ENCODE measurements at places on chromosomes 12 and 14. TPM values are rescaled to one million over a fixed set of nuclear protein-coding genes. Genes with fewer than 3 reads are reported as not detected.

DNA sequence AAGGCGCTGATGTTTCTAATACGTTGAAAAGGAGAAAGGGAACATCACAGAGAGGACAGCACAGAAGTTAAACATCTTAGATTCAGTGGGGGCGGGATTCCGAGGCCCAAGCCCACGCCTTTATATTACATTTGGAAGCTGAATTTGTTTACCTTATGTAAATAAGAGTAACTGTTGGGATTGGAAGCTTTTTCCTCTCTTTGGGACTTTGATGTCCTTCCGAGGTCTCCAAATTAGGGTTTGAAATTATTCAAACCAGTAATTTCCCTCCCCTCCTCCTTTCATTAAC, 6.4 kb downstream of the FOXA1 start:
- H3K36me3 ChIP-seq: no peaks in the 10 kb centered on the region
- no peak overlapping the region for H3K27ac ChIP-seq
- no peak overlapping the region for H3K4me3 ChIP-seq
- no peak for DNase-seq

- no peak overlapping the region for H3K27ac ChIP-seq
- no peaks in the 10 kb centered on the region for H3K36me3 ChIP-seq
- peaks cover 8% of the 10 kb centered on the region for H3K4me1 ChIP-seq
- no peak for DNase-seq
- no peak overlapping the region for H3K4me3 ChIP-seq
Observed at GRCh38 chr12:27424631-27425230, 21.8 kb upstream of the SMCO2 start.

The CCDC175 gene
- not detected for total RNA-seq

- H3K4me3 ChIP-seq: no peak overlapping the region
- peaks cover 76% of the 10 kb centered on the region for H3K4me1 ChIP-seq
- no peak for DNase-seq
- peak overlapping the region; percentile 22 for H3K27ac ChIP-seq
Observed at GRCh38 chr14:101776344-101776743, 14.8 kb downstream of the PPP2R5C start.

GRCh38 chr14:51816031-51816430, 44.4 kb upstream of the GNG2 start:
- H3K36me3 ChIP-seq: no peaks in the 10 kb centered on the region
- H3K4me3 ChIP-seq: no peak overlapping the region
- H3K4me1 ChIP-seq: no peaks in the 10 kb centered on the region

- DNase-seq: no peak
- peaks cover 33% of the 10 kb centered on the region for H3K4me1 ChIP-seq
- H3K4me3 ChIP-seq: no peak overlapping the region
- H3K27me3 ChIP-seq: no peaks in the 10 kb centered on the region
- H3K36me3 ChIP-seq: peaks cover 100% of the 10 kb centered on the region
Observed at GRCh38 chr12:110345963-110346362, 57.5 kb downstream of the ANAPC7 start.

DNA sequence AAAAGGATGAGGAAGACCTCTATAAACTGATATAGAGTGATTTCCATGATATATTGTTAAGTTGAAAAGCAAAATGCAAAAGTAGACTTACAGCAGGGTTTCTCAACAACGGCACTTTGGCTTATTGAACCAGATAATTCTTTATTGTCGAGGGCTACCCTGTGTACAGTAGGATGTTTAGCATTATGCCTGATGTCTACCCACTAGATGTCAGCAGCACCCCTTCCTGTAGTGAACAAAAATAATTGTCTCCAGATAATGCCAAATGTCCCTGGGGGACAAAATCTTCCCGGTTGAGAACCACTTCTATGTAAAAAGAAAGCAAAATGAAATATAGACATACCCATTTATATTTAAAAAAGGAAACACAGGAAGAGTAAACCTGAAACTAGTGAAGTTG, 32.4 kb downstream of the ABCD2 start:
- H3K36me3 ChIP-seq: peaks cover 17% of the 10 kb centered on the region
- peak overlapping the region; percentile 24 for H3K27ac ChIP-seq
- no peak overlapping the region for H3K4me3 ChIP-seq
- no peaks in the 10 kb centered on the region for H3K27me3 ChIP-seq
- peaks cover 5% of the 10 kb centered on the region for H3K4me1 ChIP-seq

The KRT72 gene
- total RNA-seq: not detected

The TSHR gene
- not detected for total RNA-seq

DNA sequence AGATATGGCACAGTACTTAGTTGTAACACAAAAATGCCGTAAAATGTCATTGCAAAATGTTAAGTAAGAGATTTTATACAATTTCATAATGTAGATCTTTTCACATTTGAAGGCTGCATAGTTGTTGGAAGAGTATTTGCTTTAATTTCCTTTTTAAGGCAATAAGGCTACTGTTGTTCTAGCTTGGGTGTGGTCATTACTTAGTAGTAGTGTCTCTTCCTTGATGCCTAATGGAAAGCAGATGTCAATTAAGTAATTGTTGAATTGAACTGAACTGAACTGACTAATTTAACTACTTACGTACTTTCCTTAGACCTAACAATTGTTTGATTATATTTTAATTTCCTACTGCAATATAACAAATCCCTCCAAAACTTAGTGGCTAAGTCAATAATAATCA, 181.7 kb downstream of the FLRT2 start:
- H3K27me3 ChIP-seq: no peaks in the 10 kb centered on the region
- H3K4me3 ChIP-seq: no peak overlapping the region
- no peak for DNase-seq
- H3K27ac ChIP-seq: no peak overlapping the region

- no peaks in the 10 kb centered on the region for H3K36me3 ChIP-seq
- no peaks in the 10 kb centered on the region for H3K27me3 ChIP-seq
- no peak overlapping the region for H3K27ac ChIP-seq
- no peak for DNase-seq
Observed at GRCh38 chr14:102695167-102695555, 82.1 kb upstream of the TRAF3 start.

GRCh38 chr14:68634332-68634731, 158.5 kb downstream of the ZFP36L1 start:
- no peaks in the 10 kb centered on the region for H3K36me3 ChIP-seq
- no peak for DNase-seq
- H3K4me1 ChIP-seq: peaks cover 68% of the 10 kb centered on the region
- no peak overlapping the region for H3K4me3 ChIP-seq
- H3K27me3 ChIP-seq: no peaks in the 10 kb centered on the region

The C1S gene
- total RNA-seq: 108 TPM

DNA sequence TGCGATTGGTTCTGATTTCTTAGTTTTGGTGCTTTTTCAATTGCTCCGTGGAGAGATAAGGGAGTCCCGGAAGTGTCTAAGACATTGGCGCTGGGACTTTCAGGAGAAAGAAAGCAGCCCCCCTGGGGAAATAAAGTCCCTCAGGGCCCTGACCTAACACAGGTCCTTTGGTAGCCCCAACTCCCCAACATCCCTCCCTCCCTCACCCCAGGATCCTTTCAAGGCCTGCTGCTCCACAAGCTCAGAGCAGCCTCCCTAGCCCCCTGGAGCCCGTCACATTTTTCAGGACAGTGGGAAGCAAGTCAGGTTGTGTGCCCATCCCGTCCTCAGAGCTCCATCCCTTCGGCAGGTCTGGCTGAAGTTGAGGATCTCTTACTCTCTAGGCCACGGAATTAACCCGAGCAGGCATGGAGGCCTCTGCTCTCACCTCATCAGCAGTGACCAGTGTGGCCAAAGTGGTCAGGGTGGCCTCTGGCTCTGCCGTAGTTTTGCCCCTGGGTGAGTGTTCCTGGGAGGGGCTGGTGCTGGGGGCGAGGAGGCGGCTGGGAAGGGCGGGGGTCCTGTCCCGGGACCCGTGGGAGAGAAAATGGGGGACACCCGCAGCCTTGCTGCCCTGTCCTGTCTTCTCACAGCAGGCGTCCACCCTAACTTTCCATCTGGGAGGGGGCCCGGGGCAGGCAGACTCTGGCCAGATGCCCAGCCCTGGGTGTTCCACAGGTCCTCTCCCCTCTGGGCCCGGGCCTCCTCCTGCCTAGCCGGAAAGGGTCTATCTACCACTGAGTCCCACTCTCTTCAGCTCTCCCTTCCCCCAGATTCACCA, 950 bp downstream of the IFI27 start:
- no peak for DNase-seq
- no peaks in the 10 kb centered on the region for H3K27me3 ChIP-seq
- peaks cover 55% of the 10 kb centered on the region for H3K4me1 ChIP-seq
- peak overlapping the region; percentile 69 for H3K4me3 ChIP-seq
- peak overlapping the region; percentile 89 for H3K27ac ChIP-seq

GRCh38 chr14:104334424-104335161, 196.2 kb downstream of the KIF26A start:
- H3K4me1 ChIP-seq: no peaks in the 10 kb centered on the region
- no peak for DNase-seq
- H3K4me3 ChIP-seq: no peak overlapping the region
- peaks cover 50% of the 10 kb centered on the region for H3K27me3 ChIP-seq
- H3K27ac ChIP-seq: no peak overlapping the region

GRCh38 chr14:103869406-103870143, 22.2 kb upstream of the PPP1R13B start:
- no peaks in the 10 kb centered on the region for H3K36me3 ChIP-seq
- no peak for DNase-seq
- no peaks in the 10 kb centered on the region for H3K27me3 ChIP-seq
- peak overlapping the region; percentile 77 for H3K27ac ChIP-seq

DNA sequence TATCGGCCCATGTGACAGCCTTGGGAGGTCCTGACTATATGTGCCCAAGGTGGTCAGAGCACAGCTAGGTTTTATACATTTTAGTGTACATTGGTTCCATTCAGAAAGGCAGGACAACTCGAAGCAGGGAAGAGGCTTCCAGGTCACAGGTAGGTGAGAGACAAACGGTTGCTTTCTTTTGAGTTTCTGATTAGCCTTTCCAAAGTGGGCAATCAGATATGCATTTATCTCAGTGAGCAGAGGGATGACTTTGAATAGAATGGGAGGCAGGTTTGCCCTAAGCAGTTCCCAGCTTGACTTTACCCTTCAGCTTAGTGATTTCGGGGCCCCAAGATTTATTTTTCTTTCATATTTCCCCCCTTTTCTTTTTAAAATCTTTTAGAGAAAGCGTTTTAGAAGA, 87.6 kb upstream of the PPP2R5C start:
- no peaks in the 10 kb centered on the region for H3K36me3 ChIP-seq
- no peak overlapping the region for H3K27ac ChIP-seq
- H3K4me3 ChIP-seq: no peak overlapping the region
- no peaks in the 10 kb centered on the region for H3K4me1 ChIP-seq

- no peaks in the 10 kb centered on the region for H3K4me1 ChIP-seq
- no peak for DNase-seq
- no peaks in the 10 kb centered on the region for H3K27me3 ChIP-seq
- no peak overlapping the region for H3K4me3 ChIP-seq
- H3K36me3 ChIP-seq: peaks cover 68% of the 10 kb centered on the region
Observed at GRCh38 chr14:64074961-64075612, 219.1 kb downstream of the ESR2 start.

DNA sequence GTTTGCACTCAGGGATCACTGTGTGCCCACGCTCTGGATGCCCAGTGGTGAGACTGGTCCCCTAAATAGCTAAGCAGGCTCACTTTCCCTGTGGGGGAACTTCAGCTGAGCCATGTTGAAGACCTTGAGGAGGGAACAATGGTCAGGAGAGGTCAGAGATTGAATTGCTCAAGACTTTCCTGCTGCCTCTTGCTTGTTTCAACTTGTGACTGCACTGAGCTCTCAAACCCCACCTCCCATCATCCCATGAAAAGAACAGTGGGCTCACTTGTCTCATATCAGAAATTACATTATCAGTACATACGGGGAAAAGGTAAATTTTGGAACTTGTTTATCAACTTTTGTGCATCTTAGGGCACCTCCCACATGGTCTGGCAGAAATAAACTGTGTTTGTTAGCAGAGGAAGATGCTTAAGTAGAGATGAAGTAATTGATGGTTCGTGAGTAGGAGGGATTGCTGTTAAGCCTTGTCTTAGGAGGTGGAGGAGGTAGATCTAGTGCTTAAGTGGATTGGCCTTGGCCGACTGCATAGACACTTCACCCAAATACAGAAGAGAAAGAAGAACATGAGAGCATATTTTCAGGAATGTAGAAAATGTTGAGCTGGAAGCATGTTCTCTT, 15.0 kb upstream of the SERPINA1 start:
- no peaks in the 10 kb centered on the region for H3K4me1 ChIP-seq
- DNase-seq: no peak
- H3K36me3 ChIP-seq: no peaks in the 10 kb centered on the region
- no peak overlapping the region for H3K4me3 ChIP-seq
- H3K27ac ChIP-seq: no peak overlapping the region

The TDRD9 gene
- total RNA-seq: 4.8 TPM

DNA sequence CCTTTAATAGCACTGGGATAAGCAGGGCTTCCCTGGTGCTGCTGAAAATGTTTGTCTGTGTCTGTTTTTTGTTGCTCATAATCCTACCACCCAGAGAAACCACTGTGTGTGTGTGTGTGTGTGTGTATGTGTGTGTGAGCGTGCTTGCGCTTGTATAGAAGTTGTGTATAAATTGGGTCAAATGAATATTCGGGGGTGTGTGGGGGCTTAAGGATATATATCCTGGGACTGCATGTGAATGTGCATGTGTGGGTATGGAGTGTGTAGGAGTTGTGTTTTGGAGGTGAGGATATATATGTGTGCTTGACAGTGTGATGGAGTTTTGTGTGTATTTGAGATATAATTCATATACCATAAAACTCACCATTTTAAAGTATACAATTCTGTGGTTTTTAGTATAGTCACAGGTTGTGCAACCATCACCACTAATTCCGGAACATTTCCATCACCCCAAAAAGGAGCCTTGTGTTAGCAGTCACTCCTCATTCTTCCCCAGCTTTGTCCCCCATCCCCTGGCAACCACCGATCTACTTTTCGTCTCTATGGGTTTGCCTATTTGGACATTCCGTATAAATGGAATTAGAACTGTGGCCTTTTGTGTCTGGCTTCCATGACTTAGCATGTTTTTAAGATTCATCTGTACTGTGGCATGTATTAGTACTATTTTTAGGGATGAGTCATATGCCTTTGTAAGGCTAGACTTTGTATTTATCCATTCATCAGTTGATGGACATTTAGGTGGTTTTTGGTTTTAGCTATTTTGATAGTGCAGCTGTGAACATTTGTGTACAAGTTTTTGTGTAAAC, 25.6 kb downstream of the TCTN1 start:
- H3K27ac ChIP-seq: peak overlapping the region; percentile 74
- no peak overlapping the region for H3K4me3 ChIP-seq
- no peaks in the 10 kb centered on the region for H3K36me3 ChIP-seq
- H3K27me3 ChIP-seq: no peaks in the 10 kb centered on the region

- peaks cover 17% of the 10 kb centered on the region for H3K36me3 ChIP-seq
- peak overlapping the region; percentile 89 for H3K4me3 ChIP-seq
- no peaks in the 10 kb centered on the region for H3K27me3 ChIP-seq
- peak overlapping the region; percentile 100 for H3K27ac ChIP-seq
Observed at GRCh38 chr14:77023001-77023996, 5.2 kb downstream of the IRF2BPL start.

The CD163 gene
- 44.7 TPM for total RNA-seq

The TRIAP1 gene
- total RNA-seq: 17.9 TPM

The IQSEC3 gene
- total RNA-seq: 0.69 TPM

The CD69 gene
- total RNA-seq: 0.25 TPM

The DIO2 gene
- 6.4 TPM for total RNA-seq

DNA sequence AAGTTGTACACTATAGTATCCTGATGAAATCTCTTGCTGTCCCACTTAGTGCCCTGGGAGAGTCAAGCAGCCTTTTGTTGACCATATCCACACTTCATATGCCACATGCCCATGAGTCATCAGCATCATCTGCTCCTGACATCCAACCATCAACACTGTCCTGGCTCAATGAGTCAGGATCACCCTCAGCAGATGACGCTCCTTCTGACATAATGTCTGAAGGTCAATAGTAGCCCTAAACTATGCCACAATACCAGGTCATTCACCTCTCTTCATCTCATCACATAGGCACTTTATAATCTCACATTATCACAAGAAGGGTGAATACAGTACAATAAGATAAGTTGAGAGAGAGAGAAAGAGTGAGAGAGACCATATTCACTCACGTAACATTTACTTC, 369.0 kb upstream of the FAR2 start:
- no peak overlapping the region for H3K27ac ChIP-seq
- peaks cover 6% of the 10 kb centered on the region for H3K4me1 ChIP-seq
- DNase-seq: no peak
- H3K4me3 ChIP-seq: no peak overlapping the region
- no peaks in the 10 kb centered on the region for H3K27me3 ChIP-seq
- H3K36me3 ChIP-seq: no peaks in the 10 kb centered on the region

The GMPR2 gene
- total RNA-seq: 29.7 TPM
